Activated CD8-positive, alpha-beta memory T cell treated with anti-CD3 and anti-CD28 coated beads for 48 hours (primary cell): ENCODE measurements at places on chromosomes 12 and 14.
A peak's percentile ranks its signal among the peaks of the same experiment; 100 is the strongest.

DNA sequence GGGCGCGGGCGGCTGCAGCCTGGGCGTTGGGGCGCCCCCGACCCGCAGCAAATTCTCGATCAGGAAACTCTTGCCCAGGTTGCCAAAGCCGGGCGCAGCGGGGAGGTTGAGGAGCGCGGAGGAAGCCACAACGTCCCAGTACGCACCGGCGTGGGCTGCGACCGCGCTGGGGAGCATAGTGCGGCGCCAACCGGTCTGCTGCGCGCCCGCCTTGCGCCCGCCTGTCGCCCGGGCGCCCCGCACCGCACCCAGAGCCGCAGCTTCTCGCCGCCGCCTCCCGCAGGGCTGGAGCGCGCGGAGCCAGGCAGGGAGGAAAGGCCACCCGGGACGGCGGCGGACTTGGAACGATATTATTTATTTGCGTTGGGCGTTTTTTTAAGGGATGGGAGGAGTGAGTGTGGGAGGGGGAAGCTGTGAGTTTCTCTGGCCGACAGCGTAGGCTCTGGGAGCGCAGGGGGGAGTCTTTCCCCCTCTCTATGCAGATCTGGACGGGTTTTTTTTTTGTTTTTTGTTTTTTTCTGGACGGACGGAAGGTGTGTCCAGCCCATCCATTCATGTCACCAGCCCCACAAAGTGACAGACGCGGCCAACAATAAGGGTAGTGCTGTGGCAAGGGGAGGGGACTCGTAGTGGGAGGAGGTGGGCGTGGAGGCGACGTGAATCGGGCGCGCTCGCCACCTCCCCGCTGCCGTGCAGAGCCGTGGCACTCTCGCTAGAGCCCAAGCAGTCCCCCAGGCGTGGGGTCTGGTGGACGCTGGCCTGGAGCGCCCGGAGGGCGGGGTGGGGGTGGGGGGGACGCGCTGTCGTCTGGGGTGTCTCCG is at the start of gene DBX2:
Gene DBX2, minus strand, starts transcription at position 349 of the 821 bp plus-strand sequence. Its CDS starts 172 bp downstream, at position 177.
- no peak for DNase-seq

- no peak for DNase-seq
Observed at GRCh38 chr12:92027701-92028440, 117.8 kb downstream of the BTG1 start.

GRCh38 chr12:15789220-15790171 is at the start of gene EPS8:
Gene EPS8 (minus strand): TSS chr12:15789388. CDS start chr12:15682951, 106,437 bp downstream.
- peak; percentile 70 for DNase-seq

- no peak for DNase-seq
Observed at GRCh38 chr12:9334041-9334692, 126.0 kb upstream of the PZP start.

GRCh38 chr14:90739318-90740068 is 76.7 kb downstream of the TTC7B start:
- no peak for DNase-seq

DNA sequence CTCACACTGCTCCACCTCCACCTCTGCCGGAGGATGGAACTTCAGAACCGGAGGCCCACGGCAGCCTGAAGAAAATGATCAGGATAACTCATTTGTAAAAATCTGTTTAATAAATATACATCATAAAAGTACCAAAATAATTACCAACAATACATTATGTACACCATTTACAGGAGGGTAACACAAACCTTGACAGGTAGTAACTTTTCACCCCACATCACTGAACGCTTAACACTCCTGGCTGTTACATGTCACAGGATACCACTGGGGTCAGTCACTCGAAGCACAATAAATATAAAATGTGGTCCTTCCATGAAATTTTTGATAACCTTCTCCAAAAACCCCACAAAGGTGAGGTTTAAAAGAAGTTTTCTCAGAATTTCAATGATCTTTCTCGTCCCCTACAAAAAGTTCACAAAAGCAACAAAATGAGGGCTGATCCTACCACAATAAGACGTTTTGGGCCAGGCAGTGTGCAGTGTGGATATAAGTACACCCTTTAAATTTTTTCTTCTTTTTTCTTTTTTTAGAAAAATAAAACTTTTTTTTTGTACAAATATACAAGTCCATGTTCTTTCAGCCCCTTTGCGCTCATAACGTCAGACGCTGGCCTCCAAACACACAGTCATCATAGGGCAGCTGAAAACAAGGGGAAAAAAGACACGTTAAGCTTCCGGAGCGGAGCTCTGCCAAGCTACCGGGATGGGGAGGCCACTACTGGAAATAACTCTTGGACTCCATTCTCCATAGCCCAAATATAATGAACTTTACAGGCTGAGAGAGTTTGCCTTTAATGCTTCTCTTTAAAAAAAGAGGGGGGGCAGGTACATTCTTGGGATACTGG is 2.9 kb downstream of the NFKBIA start:
- DNase-seq = no peak

- no peak for DNase-seq
Observed at GRCh38 chr14:57352396-57353170, 37.8 kb upstream of the NAA30 start.

DNA sequence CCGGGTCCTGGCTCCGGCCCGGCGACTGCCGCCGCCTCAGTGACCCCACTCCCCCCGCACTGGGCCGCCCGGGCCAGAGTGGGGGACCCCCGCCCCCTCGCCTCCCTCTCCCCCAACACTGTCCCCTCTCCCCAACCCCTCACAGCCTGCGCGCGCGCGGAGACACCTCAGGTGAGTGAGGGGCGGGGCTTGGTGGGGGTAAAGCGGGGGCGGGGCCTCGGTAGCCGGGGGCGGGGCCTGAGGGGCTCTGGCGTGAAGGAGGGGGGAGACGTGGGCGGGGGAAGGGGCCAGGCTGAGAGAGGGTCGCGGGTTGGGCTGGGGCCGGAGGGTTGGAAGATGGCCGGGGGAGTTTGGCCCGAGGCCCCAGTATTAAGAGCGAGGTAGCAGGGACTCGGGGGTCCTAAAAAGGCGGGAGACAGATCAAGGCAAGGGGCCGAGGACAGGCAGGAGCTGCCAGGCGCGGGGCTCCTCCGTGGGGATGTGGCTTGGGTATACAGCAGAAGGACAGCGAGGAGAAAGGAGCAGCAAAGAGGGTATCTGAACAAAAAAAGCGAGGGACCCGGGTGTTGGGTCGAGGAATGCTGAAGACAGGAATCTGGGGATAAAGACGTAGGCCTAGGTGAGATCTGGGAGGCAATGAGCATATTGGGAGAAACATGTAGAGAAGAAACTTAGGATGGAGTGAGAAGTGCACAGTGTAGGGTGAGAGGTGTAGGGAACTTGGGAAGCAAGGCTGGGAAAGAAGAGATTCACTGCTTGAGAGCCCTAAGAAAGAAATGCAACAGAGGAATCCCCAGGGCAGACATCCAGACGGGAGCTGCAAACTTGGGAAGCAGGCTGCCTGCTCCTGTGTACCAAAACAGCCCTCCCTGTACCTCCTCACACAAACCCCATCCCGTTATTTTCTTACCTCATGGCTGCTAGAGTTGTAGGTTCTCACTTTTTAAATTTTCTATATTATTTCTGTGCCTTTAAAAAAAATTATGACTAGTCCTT is 10.8 kb downstream of the SUOX start:
- no peak for DNase-seq

- no peak for DNase-seq
Observed at GRCh38 chr12:89831310-89832095, 122.9 kb upstream of the ATP2B1 start.

DNA sequence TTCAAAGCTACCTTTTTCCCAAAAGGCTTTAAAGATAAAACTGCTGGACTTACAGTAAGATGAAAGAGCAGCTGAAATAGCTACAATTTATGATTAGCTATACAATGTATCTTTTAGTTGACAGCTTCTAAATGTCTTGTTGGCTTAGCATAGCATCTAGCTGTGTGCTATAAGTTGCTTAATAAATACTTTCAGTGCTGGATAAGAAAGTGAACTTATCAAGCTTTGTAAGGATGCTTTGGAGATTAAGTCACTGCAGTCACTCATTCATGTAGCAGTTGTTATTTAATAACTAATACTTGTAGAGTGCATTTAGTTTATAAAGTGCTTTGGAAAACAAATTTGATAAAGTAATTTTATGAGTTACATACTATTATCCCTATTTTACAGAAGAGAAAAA is 14.6 kb downstream of the CFAP54 start:
- no peak for DNase-seq

- no peak for DNase-seq
Observed at GRCh38 chr14:66383771-66384170, 102.4 kb upstream of the CCDC196 start.

GRCh38 chr14:105091517-105092170 is 26.4 kb upstream of the GPR132 start:
- DNase-seq = no peak

GRCh38 chr12:46908236-46908935 is 82.6 kb upstream of the SLC38A4 start:
- no peak for DNase-seq

GRCh38 chr14:74599321-74599761 is 12.7 kb downstream of the LTBP2 start:
- no peak for DNase-seq

DNA sequence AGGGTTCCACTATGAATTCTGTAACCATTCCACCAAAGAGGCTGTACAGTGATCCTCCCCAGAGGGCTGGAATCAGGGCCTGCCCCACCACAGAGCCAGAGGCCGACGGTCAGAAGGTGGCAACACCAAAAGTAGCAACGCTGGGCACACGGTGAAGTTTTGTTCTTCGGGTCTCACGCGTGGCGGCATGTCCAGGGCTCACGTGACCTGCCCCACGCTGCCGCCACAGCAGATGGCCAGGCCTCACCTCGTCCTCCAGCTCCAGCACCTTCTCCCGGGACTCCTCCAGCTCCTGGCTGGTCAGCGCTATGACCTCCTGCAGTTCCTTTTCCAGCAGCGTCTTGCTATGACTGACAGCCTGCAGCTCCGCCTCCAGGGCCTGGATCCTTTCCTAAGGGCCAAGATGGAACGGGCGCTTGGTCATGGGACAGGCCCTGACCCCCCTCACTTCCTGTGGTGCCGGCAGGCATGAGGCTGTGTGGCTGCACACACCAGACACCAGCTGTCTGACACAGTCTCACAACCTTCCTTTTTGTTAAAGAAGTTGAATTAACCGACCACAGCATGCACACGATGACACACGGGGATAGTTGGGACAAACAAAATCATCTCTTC is 22.4 kb upstream of the ANKLE2 start:
- DNase-seq = no peak

DNA sequence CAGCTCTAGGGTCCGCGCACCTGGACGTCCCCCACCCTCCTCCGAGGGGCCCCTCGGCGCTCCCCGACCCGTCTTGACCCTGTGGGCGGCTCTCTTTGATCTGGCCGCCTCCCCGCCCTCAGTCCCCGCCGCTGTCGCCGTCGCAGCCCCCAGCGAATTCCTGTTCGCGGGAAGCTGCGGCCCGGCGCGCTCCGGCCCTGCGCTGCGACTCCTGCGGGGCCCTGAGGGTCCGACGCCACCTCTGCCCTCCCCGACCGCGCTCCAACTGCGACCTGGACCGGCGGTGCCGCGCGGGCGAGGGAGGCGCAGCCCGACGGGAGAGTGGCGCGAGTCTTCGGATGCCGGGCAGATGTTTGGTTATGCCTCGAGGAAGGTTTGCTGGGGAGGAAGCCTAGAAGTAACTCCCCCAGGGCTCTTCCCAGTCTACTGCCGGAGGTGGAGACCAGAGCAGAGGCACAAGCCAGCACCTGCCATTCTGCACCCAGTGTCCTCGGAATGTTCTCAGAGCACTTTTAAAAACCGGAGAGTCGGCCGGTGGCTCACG is 440 bp upstream of the ISM2 start:
- no peak for DNase-seq

DNA sequence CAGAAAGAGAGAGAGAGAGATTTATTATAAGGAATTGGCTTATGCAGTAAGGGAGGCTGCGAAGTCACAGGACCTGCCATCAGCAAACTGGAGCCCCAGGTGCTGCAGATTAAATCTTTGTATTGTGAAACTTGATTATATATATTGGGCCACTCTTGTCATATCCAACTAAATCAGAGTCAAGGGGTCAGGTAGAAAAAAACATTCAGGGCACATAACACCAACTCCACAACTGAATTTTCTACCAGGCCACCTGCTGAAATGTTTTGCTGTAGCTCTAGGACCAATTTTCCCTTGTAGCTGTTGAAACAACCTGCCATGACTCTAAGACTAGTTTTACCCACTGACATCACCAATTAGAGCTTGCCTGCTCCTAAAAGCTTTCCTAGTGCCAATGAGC is 1240.8 kb downstream of the SLC16A7 start:
- DNase-seq = no peak

GRCh38 chr14:61196792-61197191 is 84.3 kb downstream of the TMEM30B start:
- no peak for DNase-seq

GRCh38 chr12:110869026-110869425 is 22.2 kb downstream of the CCDC63 start:
- no peak for DNase-seq

DNA sequence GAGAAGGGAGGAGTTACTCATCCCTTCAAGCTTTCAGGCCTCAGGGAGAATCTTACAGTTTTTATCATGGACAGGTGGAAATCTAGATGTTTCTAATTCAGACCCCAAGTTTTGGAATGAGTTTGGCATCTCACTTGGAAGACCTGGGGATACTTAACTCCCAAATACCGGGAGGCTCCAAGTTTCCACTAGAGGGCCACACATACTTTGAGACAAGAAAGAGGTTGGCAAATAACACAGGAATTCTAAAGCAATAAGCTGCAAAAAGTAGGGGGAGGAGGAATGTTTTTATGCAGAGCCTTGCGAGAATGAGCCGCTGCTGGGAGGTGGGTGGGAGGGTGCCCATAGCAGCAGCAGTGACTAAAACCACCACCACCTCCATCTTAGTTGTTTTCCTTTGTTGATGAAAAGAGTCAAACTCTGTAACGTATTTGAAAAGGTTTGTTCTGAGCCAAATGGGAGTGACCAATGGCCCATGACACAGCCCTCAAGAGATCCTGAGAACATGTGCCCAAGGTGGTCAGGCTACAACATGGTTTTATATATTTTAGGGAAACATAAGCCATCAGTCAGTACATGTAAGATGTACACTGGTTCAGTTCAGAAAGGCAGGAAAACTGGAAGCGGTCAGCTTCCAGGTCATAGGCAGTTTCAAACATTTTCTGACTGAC is 34.2 kb upstream of the RNASE1 start:
- DNase-seq = no peak

GRCh38 chr12:41924111-41924510 is 220.6 kb downstream of the GXYLT1 start:
- no peak for DNase-seq

DNA sequence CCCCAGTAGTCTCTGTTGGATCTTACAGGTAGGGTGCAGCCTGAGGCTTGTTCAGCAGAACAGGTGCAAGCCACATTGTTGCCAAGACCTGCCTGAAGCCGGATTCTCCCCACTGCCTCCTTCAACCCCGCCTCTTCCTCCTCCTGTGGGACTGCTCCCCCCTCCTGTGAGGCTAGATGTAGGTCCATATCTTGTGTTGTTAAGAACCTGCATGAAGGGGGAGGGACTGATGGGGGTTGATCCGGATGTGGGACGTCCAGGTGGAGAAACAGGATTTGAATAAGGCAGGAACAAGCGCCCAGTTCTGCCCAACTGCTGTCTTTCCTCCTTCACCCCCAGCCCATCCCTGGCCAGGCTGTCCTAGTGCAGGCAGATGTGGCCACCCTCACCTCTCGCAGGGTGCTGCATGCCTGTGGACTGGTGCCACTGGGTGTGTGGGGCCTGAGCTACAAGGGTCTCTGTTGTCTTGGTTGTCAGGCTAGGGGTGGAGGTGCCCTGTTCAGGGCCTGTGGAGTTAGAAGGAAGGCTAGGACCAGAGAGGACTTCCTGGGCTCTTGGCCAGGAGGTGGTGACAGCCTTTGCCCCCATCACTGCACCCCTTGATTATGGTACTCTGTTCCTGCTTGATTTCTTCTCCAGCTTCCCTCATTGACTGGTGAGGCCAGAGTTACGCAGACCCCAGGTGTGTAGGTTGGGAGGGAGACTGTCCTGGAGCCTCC is 1.4 kb downstream of the NR4A1 start:
- no peak for DNase-seq
